ENCODE measurements at places on chromosomes 3 and 15. TPM values are rescaled to one million over a fixed set of nuclear protein-coding genes. Genes with fewer than 3 reads are reported as not detected.

- no peak for DNase-seq
Measured at GRCh38 chr3:78647726-78648125, 1120.1 kb downstream of the ROBO1 start.

DNA sequence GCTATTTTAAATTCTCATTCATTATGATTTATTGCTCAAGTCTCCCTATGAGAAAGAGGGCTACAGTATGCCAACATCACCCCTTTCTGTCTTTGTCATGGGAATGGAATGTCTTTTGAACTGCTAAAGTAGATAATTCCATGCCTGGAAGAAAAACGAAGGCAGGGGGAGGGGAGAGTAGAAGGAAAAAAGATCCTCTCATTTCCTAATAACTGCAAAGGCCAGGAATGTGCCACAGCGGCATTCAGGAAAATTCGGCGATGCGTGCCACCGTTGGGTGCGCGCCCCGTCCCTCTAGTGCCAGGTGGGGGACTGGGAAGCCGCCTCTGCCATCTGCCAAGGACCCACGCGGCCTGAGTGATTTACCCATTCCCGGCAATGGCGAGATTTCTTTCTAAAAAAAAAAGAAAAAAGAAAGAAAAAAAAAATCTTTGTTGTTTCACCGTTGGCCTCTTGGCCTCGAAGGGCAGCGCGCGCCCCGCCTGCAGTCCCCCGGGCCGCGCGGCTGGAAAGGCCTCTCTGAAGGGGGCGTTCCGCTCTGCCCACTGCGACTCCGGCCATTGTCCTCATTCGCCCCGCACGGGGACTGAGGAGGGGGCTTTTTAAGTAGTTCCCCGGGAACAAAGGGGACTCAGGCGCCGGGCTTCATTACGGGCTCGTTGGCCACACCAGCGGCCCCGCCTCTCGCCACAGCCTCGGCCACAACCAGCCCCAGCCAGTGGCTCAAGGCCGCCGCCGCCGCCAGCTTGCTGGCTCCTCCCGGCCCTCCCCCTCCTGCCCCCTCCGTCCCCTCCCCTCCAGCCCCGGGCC is 54.5 kb downstream of the CPN2 start:
- no peak for DNase-seq

- DNase-seq = no peak
Measured at GRCh38 chr3:176655404-176656094, 541.7 kb downstream of the TBL1XR1 start.

- no peak for DNase-seq
Measured at GRCh38 chr15:58529041-58529440, 97.2 kb downstream of the LIPC start.

DNA sequence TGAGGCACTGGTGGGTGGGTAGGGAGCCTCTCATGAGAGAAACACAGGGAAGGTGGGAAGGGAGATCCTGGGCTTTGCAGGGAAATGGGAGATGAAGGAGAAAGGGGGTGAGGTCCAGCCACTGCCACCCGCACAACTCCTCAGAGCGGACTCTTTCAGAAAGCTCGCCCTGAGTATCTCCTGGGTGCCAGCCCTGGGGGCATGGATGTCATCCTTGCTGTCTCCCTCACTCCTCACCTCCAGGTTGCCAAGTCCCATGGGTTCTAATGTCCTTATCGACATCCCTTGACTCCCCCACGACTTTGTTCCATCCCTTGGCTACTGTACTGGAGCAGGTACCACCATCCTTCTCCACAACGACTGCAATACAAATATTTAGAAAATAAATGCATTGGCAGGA is 40.9 kb downstream of the SYNM start:
- no peak for DNase-seq

DNA sequence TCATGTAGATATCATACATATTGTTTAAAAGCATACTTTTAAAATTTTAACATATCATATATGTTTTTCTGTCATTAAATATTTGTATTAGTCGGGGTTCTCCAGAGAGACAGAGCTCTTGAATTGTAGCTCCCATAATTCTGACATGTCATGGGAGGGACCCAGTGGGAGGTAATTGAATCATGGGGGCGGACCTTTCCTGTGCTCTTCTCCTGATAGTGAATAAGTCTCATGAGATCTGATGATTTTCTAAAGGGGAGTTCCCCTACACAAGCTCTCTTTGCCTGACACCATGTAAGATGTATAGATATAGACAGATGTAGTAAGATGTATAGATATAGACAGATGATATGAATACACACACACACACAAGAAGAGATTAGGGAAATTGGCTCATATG is 161.2 kb upstream of the ABI3BP start:
- no peak for DNase-seq

- no peak for DNase-seq
Measured at GRCh38 chr3:171133337-171133736, 106.8 kb upstream of the SLC2A2 start.

DNA sequence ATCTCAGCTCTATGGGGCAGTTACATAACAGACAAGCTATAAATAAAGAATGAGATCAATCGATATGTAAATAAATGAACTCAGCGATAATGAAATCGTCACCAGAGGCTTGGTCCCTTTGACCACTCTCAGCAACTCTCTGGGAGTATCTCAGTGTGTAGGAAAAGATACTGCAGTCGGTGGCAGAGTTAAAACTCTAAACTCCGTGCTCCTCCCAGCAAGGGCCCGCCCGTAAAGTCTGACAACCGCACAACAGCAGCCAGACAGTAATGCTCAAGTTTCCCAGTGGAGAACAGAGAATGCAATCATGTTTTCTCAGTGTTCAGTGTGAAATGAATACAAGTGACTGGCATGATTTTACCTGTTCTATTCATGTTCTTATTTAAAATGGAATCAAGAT is 28.3 kb upstream of the IGF1R start:
- peak; percentile 24 for DNase-seq

GRCh38 chr3:71066356-71066755 is 517.2 kb downstream of the FOXP1 start:
- DNase-seq = no peak

- no peak for DNase-seq
Measured at GRCh38 chr15:83108266-83109219, 1.1 kb downstream of the TM6SF1 start.

- no peak for DNase-seq
Measured at GRCh38 chr15:78002996-78003395, 74.5 kb downstream of the TBC1D2B start.

GRCh38 chr3:130779486-130779885 is 32.9 kb upstream of the PIK3R4 start:
- no peak for DNase-seq

GRCh38 chr15:101499863-101500713 is 10.6 kb upstream of the PCSK6 start:
- peak; percentile 89 for DNase-seq

- DNase-seq = peak; percentile 91
Measured at GRCh38 chr3:40800343-40800742, 275.6 kb downstream of the ZNF621 start.

DNA sequence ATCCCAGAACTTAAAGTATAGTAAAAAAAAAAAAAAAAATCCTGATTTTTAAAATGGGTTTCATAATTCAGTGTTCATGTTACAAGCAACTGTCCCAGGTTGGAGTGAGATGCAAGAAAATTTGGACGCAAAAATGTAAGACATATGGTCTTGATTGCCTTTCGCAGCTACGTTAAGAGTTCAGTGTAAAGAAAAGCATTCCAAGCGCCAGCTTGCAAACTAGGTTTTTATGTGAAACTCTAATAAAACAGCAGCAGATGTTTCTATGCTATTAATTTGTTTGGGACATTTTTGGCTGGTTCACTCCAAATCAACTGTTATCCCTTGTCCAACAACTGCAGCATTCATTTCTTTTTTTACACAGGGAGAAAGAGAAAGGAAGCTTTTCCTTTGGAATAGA is 957.8 kb downstream of the ROBO1 start:
- DNase-seq = no peak

- no peak for DNase-seq
Measured at GRCh38 chr3:58963928-58964503, 85.8 kb downstream of the CFAP20DC start.

DNA sequence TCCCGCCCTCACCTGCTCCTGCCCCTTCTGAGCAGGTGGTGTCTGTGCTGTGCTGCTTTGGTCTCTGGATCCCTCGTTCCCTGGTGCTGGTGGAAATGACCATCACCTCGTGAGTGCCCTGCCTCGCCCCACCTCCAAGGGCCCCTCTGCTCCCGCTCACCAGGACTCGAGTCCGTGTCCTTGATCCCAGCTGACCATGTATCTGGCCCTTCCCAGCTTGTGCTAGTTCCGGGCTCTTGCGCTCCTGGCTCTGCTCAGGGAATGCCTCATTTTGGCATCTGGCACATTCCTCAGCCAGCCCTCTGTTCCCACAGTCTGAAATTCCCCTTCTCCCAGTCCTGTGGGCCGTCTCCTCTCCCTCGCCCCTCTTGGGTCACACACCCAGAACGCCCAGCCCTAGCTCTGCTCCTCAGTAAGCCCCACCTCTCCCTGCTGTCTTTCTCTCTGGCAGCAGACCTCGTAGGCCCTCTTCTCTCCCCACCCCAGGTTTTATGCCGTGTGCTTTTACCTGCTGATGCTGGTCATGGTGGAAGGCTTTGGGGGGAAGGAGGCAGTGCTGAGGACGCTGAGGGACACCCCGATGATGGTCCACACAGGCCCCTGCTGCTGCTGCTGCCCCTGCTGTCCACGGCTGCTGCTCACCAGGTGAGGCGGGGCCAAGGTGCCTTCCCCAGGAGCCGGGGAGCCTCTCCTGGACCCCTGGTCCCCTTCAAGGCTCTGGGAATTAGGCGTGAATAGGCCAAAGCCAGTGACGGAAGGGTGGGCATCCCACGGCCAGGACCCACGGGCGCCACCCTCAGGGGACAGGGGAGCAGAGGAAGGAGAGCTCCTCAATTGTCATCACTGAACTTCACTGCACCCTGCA is 11.5 kb downstream of the SLC51A start:
- no peak for DNase-seq

GRCh38 chr3:38353151-38353550 is 6.6 kb downstream of the XYLB start:
- DNase-seq = no peak

DNA sequence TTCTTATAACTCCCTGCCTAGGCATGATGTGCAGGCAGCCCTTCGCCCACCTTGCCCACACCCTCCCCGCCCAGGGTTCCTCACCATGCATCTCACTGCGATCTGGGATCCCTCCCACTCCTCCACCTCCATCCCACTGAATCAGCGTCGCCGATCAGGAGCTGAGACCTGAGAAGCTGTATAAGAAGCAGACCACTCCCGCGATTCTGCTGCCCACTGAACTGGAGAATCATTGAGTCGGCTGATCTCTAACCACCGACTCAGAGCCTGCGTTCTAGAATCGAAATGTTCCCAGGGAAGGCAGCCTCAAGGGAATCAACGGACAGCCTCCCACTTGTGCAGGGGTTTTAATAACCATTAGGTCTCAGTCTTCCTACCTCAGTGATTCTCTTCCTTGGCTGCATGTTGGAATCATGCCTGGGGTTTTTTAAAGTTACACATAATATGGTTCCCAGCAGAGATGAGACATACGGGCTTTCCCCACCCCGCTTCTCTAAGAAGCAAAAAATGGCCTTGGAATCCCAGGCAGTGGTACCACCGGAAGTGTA is 60.2 kb downstream of the TMEM44 start:
- no peak for DNase-seq

DNA sequence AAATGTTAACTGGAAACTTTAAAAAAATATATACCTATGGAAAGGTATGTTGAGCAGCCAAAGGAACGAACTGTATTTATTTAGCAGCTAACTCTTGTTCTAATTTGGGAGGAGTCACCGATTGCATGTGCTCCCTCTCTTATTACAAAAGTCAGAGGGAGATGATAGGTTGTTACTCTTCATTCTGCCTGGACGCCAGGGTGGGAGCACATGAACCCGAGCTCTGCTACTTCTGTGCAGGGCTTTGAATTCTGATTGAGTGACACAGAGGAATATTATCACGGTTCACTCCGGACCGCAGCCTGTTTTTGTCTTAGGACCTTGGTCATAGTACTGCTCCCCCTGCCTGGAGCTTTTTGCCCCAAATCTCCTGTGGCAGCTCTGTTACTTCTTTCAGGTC is 36.9 kb upstream of the LRIG1 start:
- no peak for DNase-seq

- DNase-seq = no peak
Measured at GRCh38 chr15:71111950-71112349, 3.3 kb upstream of the THSD4 start.

DNA sequence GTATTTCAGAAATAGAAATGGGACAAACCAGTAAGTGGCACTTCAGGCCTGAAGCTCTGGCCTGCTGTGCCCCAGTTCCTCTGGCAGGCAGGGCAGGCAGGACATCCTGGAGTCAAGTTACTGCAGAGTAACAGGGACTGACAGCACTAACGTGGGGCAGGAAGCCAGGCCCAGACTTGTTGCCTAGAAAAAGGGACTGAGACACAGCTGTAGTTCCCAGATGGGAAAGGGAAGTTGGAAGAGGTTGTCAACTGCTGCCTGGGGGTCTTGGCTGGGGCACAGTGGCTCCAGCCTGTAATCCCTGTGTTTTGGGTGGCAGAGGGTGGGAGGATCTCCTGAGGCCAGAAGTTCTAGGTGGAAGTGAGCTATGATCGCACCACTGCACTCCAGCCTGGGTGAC is 171.9 kb downstream of the FMN1 start:
- DNase-seq = no peak

The SI gene
- total RNA-seq = not detected

The ERC2 gene
- 1.7 TPM for total RNA-seq

The CEMIP gene
- total RNA-seq = 0.17 TPM

The PRR20G gene
- not detected for total RNA-seq

The TRAT1 gene
- not detected for total RNA-seq
